Astrocyte of the spinal cord (primary cell): ENCODE measurements at places on chromosomes 12 and 14.
A peak's percentile ranks its signal among the peaks of the same experiment; 100 is the strongest.

DNA sequence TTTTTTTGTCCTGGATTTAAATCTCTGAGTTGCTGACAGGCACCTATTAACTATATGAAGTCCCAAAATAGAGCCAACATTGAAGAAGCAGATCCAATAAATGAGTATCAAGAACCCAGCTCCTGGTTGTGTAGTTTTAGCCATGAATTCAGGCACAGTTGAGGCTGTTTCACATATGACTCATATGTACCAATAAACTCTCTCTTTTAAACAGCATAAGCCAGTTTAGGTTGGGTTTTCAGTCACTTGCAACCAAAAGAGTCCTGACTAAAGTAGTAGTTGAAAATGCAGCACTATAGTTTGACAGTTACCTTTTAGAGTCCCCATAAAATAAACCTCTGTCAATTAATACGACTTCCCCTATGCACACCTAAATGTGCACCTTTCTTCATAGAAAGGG lies 389.9 kb downstream of the RPS29 start:
- DNase-seq: no peak

- DNase-seq: peak; percentile 36
Observed at GRCh38 chr14:70567791-70568190, 32.7 kb downstream of the MED6 start.

- no peak for DNase-seq
Observed at GRCh38 chr14:49033131-49033530, 553.0 kb downstream of the RPS29 start.

GRCh38 chr12:99343960-99344359 lies 303.6 kb upstream of the GARIN6 start:
- no peak for DNase-seq

DNA sequence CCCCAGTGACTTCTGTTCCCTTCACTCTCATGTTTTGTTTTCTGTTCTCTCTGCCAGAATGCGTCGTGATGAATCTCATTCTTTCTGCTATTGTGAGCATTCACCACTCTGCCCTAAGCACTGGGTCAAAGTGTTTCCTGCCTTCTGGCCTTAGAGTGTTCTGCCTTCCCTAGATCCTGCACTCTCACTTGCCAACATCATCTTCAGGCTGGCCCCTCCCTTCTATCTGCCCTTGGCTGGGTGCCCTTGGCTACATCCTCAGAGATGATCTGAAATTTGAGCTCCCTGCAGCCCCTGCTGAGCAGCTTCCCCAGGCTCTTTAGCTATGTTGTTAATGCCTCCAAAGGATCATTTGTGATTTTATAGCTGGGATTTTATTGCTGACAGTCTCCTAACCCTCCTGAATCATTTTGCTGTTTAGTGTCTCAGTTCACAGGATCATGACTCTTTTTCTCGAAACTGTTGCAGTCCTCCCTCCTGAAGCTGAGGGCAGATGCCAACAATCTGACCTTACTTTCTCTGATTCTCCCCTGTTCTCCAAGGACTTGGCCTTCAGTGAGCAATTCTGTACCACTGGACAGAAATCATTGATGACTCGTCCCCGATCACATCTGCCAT lies 4.5 kb downstream of the DHRS2 start:
- DNase-seq: peak; percentile 77

GRCh38 chr12:51009056-51009440 lies 17.1 kb downstream of the SLC11A2 start:
- DNase-seq: peak; percentile 23

DNA sequence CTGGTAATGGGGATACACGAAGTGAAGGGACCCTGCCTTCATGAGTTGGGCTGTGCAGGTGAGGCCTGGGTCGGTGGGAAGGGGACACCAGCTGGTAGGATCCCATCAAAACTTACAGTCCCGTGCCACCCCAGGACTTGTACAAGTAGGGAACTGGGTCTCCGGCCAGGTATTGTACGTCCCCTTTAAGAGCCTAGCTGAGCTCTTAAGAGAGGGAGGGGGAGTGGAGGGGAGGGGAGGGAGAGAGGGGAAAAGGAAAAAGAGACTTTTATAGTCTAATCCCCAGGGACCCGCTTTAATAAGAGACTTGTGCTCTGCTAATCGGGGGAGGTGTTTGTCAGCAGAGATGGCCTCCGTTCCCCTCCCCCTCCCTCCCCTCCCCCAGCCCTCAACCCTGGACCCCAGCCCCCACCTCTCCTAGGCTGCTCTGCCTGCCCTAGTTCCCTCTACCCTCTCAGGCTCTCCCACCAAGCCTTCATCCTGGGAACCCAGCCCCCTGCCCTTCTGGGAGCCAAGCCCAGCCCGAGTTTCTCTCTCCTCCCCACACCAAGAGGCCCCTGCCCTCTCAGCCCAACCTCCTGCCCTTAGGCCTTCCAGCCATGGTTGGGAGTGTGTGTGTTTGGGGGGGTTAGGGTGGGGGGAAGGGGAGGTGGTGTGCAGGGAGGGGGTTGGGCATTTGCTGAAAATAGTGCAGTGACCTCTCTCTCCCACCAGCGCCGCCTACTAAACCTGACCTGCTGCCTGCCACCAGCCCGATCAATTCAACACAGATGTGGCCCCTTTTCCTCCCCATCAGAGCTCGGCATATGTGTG lies 2.6 kb downstream of the GDF11 start:
- DNase-seq: peak; percentile 17

DNA sequence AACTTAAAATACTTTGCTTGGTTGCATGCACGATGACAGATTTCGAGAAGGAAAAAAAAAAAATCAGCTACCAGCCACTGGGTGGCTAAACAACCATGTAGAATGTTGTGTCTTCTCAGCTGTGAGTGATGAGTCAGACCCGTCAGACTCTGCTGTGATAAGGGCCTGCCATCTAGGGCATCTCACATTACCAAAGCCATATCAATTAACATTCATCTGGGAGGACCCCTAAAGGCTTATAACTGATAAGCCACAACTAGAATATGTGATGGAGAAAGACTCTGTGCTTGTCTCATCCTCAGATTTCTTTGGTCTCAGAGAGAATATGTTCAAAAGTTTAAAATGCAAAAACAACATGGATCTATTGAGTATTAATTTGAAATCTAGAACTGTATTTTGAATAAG lies 111.5 kb downstream of the PAX9 start:
- DNase-seq: peak; percentile 5

DNA sequence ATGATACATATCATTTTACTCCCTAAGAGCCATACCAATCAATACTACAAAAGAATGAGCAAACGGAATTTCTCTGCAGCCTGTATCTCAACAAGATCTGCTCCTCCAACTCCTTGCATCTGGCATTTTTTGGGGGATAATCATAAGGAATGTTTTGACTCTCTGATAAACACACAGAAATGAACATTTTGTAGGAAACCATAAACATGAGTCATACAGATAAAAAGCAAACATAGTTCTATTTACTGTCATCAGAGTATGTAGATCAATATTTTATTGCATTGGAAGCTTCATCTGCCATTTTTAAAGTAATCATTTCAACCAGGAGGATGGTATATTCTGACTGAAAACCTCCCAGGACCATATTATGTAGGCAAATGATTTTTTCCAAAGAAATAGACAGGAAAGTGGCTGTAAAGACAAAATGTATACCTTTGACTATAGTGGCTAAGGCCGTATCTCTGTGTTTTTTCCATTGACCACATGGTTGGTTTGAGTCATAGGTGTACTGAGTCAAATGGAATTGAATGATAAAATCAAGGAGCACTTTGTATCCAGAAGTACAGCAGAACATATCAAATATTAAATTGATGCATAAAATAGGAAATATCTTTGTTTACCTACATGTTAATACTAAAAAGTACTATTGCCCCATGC lies 32.4 kb upstream of the CD69 start:
- DNase-seq: peak; percentile 41

DNA sequence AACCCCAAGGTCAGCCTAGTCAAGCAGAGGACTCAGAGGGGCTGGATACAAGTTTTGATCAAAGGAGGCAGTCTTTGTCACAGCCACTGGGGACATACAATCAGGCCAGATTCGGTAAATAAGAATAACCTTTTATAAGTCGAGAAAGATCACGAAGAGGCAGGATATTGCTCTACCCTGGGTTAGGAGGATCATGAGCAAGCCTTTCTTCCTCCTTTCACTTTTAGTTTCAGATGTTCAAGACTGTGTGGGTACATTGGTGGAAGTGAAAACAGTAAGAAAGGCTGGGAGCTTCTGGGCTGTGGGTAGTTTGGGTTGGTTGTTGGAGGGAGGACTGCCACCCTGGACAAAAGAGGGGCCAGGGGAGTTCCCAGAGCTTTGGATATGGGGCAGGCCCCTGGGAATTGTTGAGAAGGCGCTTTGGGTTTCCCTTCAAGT lies 127.7 kb downstream of the SNAPC1 start:
- DNase-seq: no peak

DNA sequence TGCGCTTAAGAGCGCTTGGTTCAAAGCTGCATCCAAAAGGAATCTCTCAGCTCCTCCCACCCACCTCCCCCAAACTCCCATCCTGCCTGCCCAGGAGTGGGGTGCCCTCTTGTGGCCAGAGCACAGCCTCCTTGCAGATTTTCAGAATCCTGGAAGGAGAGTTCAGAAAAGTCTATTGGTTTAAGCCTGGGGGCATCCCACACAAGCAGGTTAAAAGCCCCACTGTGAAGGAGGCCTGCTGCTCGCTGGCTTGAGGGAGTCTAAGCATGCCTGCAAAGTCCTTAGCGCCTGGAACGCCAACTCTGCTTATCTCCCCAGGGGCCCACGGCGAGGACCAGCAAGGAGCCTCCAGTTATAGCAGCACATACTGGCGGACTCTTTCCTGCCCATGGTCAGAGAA lies 297.1 kb downstream of the KSR2 start:
- peak; percentile 22 for DNase-seq

DNA sequence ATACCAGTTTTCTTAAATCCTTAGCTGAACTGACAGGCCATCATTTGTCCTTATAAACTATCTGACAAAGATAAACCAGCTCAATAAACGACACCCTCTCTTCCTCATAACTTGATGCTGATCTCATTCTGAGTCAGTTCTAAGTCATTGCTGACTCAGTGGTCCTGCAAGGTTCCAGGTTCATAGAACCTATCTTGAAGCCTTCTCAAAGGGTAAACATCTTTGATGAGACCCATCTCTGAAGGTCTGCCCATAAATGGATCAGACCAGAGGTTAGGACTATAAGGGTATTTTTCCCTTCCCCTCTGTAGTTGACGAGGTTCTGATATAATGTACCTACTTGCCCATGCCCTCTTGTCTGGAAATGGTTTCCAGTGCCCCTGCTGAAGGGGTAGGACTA lies 11.9 kb downstream of the NAA25 start:
- peak; percentile 62 for DNase-seq

DNA sequence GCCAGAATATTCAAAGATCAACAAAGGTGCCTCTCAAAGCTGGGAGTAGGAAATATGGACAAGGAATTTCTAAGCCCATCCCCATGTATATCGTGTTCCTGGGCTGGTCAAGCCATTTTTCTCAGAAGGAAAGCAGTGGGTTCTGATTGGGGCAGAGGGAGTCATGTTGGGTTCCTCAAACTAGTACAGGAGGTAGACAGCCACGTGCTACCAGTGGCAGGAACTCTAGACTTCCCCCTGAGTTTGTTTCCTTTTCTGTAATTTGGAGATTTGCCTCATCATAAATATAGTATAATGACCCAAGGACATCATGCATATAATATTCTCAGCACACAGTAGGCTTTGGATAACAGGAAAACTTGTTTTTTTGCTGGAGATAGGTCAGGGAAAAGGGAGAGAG lies 16.4 kb upstream of the PLEKHH1 start:
- no peak for DNase-seq

- DNase-seq: no peak
Observed at GRCh38 chr14:103638594-103638993, 9.6 kb downstream of the KLC1 start.

- no peak for DNase-seq
Observed at GRCh38 chr12:92356425-92356824, 210.8 kb upstream of the BTG1 start.

GRCh38 chr14:62592877-62593276 lies 452.4 kb downstream of the KCNH5 start:
- DNase-seq: peak; percentile 21

GRCh38 chr14:22556021-22556989 lies 32.7 kb downstream of the DAD1 start:
- DNase-seq: peak; percentile 94

DNA sequence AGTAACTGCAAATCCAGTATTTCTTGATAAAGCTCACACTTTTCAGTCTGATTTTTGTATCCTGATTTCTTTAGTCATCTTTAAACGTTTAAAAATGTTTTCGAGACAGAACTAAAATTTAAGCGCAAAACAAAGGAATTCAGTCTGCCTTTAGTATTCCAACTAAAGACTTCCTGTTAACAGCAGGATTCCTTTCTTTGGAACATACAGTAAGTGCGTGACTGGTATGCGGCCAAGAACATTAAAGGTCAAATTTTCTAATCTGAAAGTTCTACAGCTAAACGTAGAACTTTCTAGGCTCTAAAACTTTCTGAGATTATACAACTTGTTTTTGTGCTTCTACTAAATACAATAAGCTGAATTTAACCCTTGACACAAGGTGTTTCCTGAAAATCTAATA lies 9.9 kb downstream of the SAV1 start:
- peak; percentile 72 for DNase-seq

- peak; percentile 82 for DNase-seq
Observed at GRCh38 chr14:29749327-29749726, 178.3 kb downstream of the PRKD1 start.

- DNase-seq: no peak
Observed at GRCh38 chr14:100389497-100390104, 66.5 kb downstream of the SLC25A47 start.

GRCh38 chr14:102362084-102362483 lies 606 bp downstream of the CINP start:
- DNase-seq: peak; percentile 8

- DNase-seq: peak; percentile 10
Observed at GRCh38 chr14:103057028-103057371, 349 bp downstream of the CDC42BPB start.

DNA sequence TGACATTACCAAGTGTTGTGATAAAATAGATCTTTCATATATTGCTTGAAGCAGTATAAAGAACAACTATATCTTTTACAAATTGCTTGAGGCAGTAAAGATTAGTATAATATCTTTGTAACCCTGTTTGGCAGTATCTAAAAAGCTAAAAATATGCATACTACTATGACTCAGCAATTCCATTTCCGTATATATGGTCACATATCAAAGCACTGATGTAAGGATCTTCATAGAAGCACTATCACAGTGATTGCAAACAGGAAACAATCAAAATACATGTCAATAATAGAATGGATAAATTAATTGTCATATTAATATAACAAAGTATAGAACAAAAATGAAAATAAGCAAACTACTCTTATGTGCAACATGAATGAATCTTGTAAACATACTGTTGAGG lies 158.4 kb upstream of the IGF1 start:
- DNase-seq: peak; percentile 1

GRCh38 chr14:65943916-65944410 lies 531.4 kb downstream of the FUT8 start:
- no peak for DNase-seq
